ENCODE measurements at places on chromosomes 6 and 20. TPM values are rescaled to one million over a fixed set of nuclear protein-coding genes. Genes with fewer than 3 reads are reported as not detected.

Gene PTPN1
- total RNA-seq, result 71.6 TPM

Gene PHIP
- total RNA-seq, result 21.6 TPM

Gene CDH22
- not detected for total RNA-seq

Gene RHAG
- not detected for total RNA-seq

Gene POLH
- 28.7 TPM for total RNA-seq

Gene IPCEF1
- total RNA-seq, result 0.96 TPM

Gene GRM4
- total RNA-seq, result not detected

Gene LKAAEAR1
- total RNA-seq, result 0.33 TPM

All from vein endothelial cell (primary cell).